ENCODE measurements at places on chromosomes 13 and 19. TPM values are rescaled to one million over a fixed set of nuclear protein-coding genes. Genes with fewer than 3 reads are reported as not detected.

Gene GPR12
- not detected for total RNA-seq

Gene ANO8
- 2.4 TPM for total RNA-seq

Gene NLRP5
- total RNA-seq = not detected

Gene SIGLEC11
- 0.09 TPM for total RNA-seq

Gene TMEM150B
- not detected for total RNA-seq

Gene FSD1
- 20.6 TPM for total RNA-seq

Gene CCDC8
- 0.45 TPM for total RNA-seq

Gene B3GNT8
- 2.2 TPM for total RNA-seq

Gene ZNF491
- 2.4 TPM for total RNA-seq

Gene FLT3
- total RNA-seq = not detected

Gene EXOSC5
- 18.3 TPM for total RNA-seq

Gene FBXO27
- 0.54 TPM for total RNA-seq

Gene FAM187B
- total RNA-seq = not detected

Gene ZNF586
- 10.3 TPM for total RNA-seq

Gene CD177
- 0.19 TPM for total RNA-seq

Gene BRME1
- 0.66 TPM for total RNA-seq

Gene CEACAM5
- not detected for total RNA-seq

Gene OCEL1
- total RNA-seq = 1.8 TPM

Gene MBD3L2
- not detected for total RNA-seq

Gene RASAL3
- total RNA-seq = 4.7 TPM

Gene TRIM13
- total RNA-seq = 23.2 TPM

Gene HRC
- not detected for total RNA-seq

Gene SHISA7
- not detected for total RNA-seq

Gene ZNF440
- 6.9 TPM for total RNA-seq

Gene CYP4F11
- total RNA-seq = not detected

All from endothelial cell of coronary artery (primary cell).